ENCODE measurements at places on chromosomes 1 and 21. TPM values are rescaled to one million over a fixed set of nuclear protein-coding genes. Genes with fewer than 3 reads are reported as not detected.

DNA sequence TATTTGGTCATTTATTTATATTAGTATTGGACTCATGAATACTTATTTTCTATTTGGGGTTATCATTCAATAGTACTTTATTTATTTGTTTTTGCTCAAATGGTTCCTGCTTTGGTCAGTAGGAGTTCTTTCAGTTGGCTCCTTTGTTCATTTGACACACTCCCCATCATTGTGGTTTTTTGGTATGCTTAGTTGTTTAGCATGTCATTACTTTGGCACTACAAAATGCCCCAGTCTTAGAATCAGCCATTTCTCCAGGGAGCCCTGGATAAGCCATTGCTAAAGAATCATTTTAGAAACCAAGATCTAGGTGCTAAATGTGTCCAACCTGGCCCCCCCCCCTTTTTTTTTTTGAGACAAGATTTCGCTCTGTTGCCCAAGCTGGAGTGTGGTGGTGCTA, 61.7 kb upstream of the MRPS6 start:
- no peak for DNase-seq

The FBXO2 gene
- 10.6 TPM for total RNA-seq

DNA sequence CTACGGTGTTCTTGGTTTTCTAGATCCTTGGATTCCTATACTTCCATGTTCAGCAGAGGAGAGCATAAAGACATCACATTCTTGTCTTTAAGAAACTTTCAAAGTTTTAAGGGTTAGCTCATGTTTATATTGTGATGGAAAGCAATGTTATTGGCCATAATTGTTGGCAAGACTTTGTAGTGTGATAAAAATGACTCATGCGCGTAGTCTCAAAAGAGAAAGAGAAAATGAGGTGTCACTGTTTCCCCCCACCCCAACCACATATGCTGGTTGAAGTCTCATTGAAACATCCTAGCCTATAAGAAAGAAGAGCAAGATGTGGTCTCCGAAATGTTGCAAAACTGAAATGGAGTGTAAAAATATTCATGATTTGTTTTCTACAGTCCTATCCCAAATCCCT, 348.8 kb downstream of the PTBP2 start:
- DNase-seq, result no peak

GRCh38 chr1:221712776-221713431, 29.0 kb downstream of the DUSP10 start:
- DNase-seq, result no peak

DNA sequence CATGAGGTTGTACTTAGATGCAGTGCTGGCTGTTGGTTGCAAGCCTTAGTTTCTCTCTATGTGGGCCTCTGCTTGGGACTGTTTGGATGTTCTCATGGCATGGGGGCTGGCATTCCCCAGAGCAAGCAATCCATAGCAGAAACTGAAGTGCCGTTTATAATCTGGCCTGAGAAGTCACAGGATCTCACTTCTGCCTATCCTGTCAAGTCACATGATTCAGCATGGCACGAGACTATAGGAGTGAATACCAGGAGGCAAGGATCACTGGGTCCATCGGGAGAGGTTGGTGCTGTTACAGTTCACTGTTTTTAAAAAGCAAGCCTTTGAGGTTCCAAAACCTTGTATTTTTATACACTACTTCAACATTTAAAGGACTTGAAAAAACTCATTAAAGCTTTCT, 16.7 kb downstream of the COLGALT2 start:
- DNase-seq, result no peak

GRCh38 chr1:24472527-24473251, 29.9 kb upstream of the RCAN3 start:
- no peak for DNase-seq

GRCh38 chr1:40638097-40639036, 27.1 kb downstream of the RIMS3 start:
- no peak for DNase-seq

The PADI2 gene
- 0.25 TPM for total RNA-seq

- DNase-seq, result no peak
These were observed 28.7 kb downstream of the RPS27 start for GRCh38 chr1:154019269-154019668.

The L1TD1 gene
- not detected for total RNA-seq

GRCh38 chr1:210771131-210771530, 362.8 kb downstream of the KCNH1 start:
- DNase-seq, result no peak

DNA sequence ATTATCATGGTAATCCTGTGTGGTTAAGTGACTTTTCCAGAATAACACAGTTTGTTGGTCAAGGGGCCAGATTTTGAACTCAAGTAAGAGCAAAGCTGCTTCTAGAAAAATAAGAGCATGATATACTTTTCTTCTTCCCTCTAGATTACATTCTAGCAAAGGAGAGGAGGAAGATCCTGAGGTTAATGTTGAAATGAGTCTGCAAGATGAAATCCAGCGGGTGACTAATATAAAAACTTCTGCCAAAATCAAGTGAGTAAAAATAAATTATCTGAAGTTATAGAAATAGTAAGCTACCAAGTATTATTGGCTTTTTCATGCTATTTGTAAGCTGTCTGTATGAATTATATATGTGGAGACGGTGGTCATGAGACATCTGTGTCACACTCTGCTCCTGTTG, 12.8 kb downstream of the WDR3 start:
- DNase-seq, result no peak

GRCh38 chr1:76989976-76990375, 122.7 kb downstream of the ST6GALNAC5 start:
- no peak for DNase-seq

All from right cardiac atrium (tissue), 5 donors.